ENCODE measurements at places on chromosomes 5 and 9.

GRCh38 chr9:20331095-20331685 lies 291.1 kb downstream of the MLLT3 start:
- no peak for DNase-seq

GRCh38 chr5:132822650-132823480 lies 7.6 kb downstream of the SHROOM1 start:
- peak; percentile 48 for DNase-seq

DNA sequence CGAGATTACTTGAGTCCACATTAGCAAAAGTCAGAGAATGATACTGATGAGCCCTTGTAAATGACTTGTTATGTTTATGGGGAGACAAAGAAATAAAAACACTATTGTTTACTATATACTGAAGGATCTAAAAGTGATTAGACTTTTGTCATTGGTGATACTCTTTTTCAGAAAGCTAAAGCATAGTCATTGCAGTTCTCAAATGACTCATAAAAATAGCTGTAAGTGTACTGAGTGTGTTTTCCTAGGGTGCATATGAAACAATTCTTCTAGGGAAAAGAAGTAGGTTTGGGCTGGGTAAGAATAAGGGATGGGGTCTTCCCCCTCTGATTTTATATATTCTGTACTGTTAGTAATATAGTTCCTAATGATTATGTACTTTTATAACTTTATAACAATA lies 32.6 kb downstream of the WDR36 start:
- DNase-seq = no peak

DNA sequence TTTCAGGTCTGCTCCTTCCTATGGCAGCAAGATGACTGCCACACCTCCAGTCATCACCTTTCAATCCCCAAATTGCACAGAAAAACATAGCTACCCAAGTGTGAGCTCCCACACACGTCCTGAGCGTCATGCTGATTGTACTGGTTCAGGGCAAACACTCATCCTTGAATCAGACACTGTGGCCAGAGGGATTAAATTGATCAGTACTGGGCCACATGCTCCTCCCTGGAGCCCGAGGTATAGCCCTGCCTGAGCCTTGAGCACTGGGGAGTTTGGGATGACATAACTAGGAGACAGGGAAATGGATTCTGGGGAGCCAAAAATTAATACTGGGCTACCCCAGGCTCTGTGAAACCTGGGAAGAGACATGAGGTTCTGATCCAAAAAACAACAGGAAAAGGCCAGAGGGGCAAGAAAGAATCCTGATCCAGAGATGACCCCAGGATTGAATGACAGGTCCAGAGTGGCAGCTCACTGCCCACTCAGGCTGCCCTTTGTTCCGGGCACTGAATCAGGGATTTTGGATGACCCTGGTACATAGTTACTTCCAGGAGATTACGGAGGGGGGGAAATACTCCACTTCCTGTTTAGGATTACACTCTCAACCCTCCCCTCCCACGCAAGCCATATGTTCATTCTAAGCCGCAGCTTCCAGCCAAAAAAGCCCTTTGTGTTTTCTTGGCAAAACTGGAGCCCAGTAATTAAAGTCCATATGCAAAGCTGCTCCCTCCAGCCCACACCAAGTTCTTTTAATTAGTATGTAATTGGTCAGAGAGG lies 141.6 kb upstream of the SPRY4 start:
- DNase-seq = no peak

DNA sequence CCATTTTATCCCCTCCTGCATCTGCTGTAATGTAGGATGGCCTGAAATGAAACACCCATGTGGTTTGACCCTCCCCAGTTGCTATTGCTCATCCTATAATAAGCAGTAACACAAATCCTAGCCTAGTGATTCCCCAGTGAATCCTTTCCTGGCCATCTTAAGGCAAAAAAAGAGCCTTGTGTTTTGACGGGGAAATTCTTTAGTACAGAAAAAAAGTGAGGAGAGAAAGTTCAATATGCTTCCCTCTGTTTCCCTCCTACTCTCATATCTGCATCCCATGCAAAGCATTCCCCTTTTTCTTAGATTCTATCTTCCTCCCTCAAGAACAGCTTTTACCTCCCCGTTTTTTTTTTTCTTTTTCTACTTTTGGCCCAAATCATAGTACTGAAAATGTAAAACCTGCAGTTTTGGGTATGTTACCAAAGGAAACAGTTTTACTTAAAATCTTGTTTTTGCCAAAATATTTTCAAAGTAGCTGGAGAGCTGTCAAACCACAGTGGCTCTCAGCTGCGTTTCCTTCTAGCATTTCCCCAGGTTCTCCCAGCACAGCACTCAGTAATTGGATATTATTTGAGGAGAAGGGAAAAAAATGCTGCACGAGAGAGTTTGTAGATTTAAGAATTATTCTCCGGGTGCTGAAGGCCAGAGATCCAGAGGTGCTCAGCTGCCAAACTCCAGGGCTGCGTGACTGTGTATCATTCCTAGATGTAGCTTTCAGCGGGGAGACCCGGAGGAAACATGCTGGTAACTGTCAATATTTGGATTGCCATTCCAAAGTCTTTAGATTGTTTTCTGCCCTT lies 321.4 kb downstream of the NPR3 start:
- DNase-seq = no peak

- DNase-seq = no peak
These were observed 79.5 kb upstream of the NFIB start for GRCh38 chr9:14393418-14393817.

DNA sequence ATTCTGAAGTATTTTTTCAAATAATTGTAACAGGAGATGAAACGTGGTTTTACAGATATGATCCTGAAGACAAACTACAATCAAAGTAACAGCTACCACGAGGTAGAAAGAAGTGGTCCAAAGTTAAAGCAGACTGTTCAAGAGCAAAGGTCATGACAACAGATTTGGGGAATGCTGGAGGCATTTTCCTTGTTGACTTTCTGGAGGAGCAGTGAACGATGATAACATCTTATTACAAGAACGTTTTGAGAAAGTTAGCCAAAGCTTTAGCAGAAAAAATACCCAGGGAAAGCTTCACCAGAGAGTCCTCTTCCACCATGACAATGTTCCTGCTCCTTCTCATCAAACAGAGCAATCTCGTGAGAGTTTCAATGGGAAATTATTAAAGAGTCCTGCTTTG lies 145.4 kb upstream of the NREP start:
- DNase-seq = no peak

- no peak for DNase-seq
These were observed 41.3 kb downstream of the ROPN1L start for GRCh38 chr5:10482791-10483530.

GRCh38 chr5:3310541-3311261 lies 284.9 kb upstream of the IRX1 start:
- DNase-seq = no peak

DNA sequence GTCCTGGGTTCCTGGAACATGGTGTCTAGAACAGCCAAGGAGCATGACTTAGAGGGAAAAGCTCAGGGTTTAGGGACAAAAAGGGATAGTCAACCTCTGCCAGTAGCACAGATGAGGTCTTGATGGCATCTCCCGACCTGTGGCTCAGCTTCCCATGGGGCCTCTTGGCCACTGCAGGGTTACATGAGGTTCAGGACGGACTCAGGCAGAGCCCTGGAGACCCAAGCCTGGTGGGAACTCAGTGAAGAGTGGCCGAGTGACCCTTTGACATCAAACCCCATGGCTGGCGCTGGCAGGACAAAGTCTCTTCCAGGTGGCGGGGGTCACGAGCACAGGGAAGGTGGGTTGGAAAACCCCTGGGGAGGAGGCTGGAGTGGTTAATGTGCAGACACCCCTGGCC lies 57.8 kb downstream of the MTRR start:
- no peak for DNase-seq

DNA sequence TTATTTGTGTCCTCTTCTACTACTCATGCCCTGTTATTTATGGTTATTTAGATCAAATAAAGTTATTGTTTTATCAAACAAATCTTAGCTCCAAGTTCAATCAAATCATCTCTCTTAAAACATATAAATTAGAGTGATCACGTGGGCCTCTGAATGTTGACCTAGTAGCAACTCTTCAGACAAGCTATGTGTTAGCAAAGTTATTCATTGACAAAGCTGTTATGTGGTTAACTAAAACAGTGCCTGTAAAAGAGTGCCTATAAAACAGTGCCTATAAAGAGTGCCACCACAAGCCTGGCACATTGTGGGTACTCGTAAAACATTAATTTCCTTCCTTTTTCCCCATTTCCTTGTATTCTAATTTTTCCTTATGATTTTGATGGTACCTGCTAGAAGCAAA lies 421.9 kb downstream of the HCN1 start:
- no peak for DNase-seq

DNA sequence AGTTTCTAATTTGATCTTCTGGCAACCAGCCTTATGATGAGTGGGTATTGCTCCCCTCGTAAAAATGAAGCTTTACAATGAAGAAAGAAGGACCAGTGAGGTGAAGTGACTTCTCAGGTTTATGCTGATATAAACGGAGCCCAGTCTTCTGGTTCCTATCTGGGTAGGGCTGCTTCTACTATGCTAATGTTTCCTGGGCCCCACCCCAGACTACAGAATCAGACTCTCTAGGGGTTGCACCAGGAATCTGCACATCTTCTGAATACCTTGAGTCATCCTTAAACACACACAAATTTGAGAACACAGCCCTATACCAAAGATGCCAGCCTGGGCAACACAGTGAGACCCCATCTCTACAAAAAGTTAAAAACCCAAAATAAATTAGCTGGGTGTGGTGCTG lies 16.2 kb downstream of the BTF3 start:
- no peak for DNase-seq

DNA sequence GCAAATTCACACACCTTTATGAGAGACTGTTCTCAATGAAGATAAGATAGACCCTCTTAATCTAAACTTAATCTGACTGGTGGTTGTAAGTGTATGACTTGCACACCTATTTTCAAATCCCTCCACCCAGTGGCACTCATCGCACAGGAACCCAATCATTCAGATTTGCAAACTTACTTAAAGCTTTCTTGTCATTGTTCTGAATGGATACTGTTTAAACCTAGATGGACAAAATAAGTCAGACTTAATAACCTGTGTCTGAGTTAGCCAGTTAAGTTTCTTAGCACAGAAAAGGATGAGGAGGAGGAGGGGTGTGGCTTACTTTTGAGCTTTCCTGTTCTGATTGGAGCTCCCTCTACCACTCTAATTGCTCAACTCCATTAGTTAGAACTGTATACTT lies 252.4 kb upstream of the CCNH start:
- DNase-seq = no peak

DNA sequence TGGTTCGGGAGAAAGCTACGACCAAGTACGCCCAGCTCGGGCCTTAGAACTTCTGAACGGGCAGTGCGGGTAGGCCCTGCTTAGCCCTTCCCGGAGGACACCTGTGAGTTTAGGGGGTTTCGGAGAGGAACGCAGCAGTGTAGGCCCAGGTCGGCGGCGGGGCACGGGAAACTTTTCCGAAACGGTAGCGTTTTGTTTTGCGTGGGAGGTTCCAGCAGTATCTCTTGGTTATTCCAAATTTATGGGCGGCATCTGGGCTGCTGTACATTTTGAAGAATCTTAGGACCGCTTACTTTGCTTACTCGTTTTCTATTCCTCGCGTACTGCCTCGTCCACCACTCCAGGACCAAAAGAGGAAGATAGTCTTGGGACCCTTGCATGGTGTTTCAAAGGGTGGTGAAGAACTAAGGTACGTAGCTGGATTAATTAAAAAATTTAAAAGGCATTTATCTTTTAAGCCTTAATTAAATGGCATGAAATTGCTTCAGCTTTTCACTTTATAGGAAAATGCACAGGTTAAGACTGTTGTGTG lies 492 bp downstream of the TENT2 start:
- DNase-seq = no peak

DNA sequence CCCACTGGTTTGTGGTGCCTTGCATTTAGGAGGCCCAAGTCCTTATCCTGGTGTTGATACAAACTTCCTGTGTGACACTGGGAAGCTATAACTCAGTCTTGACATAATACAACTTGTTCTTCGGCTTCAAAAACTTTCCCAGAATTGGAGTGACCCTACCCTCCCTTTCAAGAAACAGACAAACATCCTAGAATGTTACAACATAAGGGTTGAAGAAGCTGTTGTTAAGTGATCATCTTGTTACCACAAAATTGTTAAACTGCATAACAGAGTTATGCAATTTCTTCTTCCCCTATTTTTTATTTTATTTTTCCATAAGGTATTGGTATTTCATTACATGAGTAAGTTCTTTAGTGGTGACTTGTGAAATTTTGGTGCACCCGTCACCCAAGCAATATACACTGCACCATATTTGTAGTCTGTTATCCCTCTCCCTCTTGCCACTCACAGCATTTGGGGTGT lies 21.3 kb downstream of the TLR4 start:
- no peak for DNase-seq

DNA sequence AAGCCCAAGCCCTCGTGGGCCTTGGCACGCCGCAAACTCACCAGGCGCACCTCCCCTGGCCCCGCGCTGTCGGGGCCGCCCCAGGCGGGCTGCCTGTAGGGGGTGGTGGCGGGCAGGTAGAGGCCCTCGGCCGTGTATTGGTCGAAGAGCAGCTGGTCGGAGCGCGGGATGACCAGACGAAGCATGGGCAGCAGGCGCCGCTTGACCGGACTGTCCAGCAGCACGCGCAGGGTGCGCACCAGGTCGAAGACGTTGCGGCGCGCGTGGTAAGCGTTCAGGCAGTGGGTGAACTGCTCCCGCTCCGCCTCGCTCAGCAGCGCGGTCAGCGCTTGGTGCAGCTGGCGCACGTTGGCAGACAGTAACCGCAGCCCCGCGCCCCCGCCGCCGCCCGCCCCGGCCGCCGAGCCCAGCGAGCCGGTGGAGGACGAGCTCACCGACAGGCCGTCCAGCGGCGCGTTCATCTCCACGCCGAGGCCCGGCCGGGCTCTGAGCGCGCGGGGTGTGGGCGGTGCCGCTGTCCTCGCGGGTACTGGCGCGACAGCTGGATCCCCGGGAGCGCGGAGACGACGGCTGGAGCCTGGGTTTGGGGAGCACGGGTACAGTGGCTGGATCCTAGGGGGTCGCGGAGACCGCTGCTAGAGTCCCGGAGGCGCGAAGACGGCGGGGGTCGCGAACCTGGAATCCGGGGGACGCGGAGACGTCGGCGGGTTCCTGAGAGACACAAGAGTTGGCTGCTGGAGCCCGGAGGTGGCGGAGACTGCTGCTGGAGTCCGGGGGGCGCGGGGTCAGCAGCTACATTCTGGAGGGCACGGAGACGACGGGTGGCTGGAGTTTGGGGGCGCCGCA lies 709 bp downstream of the WHRN start:
- DNase-seq = peak; percentile 60

GRCh38 chr5:53476531-53477480 lies 3.6 kb upstream of the FST start:
- DNase-seq = no peak

GRCh38 chr5:113124265-113124664 lies 147.7 kb downstream of the DCP2 start:
- no peak for DNase-seq

- DNase-seq = no peak
These were observed 151.3 kb upstream of the TMEM161B start for GRCh38 chr5:88419931-88420330.

GRCh38 chr5:35302544-35302943 lies 72.3 kb upstream of the PRLR start:
- DNase-seq = no peak

- DNase-seq = no peak
These were observed 39.0 kb downstream of the GAS1 start for GRCh38 chr9:86908261-86908660.

Data from activated T-cell treated with anti-CD3 and anti-CD28 coated beads, Interleukin-2, amount 50 U/mL, for 48 hours (primary cell).